Stimulated activated naive CD8-positive, alpha-beta T cell treated with anti-CD3 and anti-CD28 coated beads, Interleukin-15, Interleukin-2, amounts not matched to agents 100 U/mL and 50 U/mL, for 24 hours (primary cell): ENCODE measurements at places on chromosomes 5 and 9.

DNA sequence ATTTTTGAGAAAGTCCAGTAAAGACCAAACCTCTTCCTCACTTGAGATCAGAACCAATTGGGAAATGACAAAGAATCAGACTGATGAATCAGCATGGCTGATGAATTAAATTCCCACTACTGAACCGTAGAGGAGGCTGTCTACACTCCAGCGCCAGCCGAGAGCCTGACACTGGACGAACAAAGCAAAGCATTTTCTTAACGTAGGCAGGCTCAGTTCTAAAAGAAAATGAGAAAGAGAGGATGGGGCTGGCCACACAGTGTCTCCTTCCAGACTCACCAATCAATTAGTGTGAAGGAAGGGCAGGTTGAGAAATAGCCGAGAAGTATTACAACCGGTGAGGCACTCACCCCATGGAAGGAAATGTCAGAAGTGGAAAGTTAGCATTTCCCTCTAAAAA is 49.4 kb downstream of the ITGA1 start:
- no peak for DNase-seq

DNA sequence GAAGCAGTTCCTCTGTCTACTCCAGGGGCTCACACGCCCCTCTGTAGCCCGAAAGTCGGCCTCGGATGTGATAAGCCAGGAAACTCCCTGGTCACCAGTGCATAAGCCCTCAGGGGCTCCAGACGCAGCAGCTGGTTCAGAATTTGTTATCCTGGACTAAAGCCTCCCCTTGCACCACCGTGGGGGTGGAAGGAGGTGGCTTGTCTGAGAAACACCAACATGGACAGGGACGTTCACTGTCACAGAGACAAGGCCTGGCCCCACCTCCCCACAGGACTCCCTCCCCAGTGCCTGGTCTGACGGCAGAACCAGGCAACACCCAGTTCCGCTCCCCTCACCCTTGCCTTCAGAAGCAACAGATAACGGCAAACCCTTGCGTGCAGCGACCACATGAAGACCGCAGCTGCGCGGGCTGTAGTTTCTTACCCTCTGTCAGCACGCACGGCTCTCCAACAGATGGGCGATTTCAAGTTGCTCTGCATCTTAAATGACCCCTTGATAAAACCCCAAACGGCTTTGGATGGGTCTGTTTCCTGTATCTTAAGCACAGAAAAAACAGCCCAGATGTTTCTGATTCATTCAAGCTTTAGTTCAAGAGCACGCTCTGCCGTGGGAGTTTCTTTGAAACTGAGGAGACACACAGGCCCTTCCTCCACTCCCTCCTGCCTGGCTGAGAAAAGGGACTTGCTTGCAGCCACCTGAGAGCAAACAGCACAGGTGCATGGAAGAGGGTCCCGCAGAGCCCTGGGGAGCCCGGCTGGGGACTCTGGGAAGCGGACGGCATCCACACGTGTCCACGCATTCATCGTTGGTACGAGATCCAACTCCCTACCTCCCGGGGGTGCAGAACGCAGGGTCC is 44.7 kb upstream of the NKD2 start:
- peak; percentile 45 for DNase-seq

DNA sequence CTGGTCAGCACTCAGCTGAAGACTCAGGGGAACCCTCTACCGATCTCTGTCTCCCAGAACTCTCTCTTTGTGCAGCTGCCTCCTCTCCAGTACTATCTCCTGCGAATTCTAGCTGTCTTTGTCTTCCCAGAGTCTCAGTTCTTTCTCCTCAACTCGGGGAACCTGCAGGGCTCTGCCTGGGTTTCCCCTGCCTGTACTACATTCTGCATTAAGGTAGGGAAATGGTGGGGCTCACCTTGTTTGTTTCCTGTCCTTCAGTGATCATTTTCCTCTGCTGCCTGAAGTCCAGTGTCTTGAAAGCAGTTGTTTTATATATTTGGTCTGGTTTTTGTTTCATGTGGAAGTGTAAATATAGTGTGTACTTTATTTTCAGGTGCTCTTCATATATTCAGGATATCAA is 43.1 kb upstream of the IGFBPL1 start:
- no peak for DNase-seq

GRCh38 chr5:6190838-6191237 is 187.5 kb downstream of the MED10 start:
- DNase-seq, result no peak

- no peak for DNase-seq
These were observed 482.6 kb downstream of the ZNF608 start for GRCh38 chr5:124263680-124264491.

GRCh38 chr5:133383580-133383939 is 228.8 kb downstream of the FSTL4 start:
- no peak for DNase-seq

GRCh38 chr9:134656334-134657006 is 14.9 kb downstream of the COL5A1 start:
- DNase-seq, result no peak

GRCh38 chr5:145943674-145944121 is 7.3 kb downstream of the SH3RF2 start:
- DNase-seq, result no peak

GRCh38 chr5:74665816-74666215 is 19.2 kb upstream of the HEXB start:
- DNase-seq, result no peak

DNA sequence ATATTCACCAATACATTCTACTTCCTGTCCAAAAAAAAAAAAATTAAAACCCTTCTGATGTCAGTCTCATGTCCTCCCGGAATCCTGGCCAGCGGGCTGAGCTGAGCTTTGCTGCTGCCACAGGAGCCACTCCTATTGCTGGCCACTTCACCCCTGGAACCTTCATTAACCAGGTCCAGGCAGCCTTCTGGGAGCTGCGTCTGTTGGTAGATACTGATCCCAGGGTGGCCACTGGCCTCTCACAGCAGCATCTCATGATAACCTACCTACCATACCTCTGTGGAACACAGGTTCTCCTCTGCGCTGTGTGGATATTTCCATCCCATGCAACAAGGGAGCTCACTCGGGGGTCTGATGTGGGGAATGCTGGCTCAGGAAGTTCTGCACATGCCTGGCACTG is 21.0 kb upstream of the NPM1 start:
- no peak for DNase-seq

GRCh38 chr5:180463916-180464602 is 30.1 kb upstream of the CNOT6 start:
- DNase-seq, result no peak

DNA sequence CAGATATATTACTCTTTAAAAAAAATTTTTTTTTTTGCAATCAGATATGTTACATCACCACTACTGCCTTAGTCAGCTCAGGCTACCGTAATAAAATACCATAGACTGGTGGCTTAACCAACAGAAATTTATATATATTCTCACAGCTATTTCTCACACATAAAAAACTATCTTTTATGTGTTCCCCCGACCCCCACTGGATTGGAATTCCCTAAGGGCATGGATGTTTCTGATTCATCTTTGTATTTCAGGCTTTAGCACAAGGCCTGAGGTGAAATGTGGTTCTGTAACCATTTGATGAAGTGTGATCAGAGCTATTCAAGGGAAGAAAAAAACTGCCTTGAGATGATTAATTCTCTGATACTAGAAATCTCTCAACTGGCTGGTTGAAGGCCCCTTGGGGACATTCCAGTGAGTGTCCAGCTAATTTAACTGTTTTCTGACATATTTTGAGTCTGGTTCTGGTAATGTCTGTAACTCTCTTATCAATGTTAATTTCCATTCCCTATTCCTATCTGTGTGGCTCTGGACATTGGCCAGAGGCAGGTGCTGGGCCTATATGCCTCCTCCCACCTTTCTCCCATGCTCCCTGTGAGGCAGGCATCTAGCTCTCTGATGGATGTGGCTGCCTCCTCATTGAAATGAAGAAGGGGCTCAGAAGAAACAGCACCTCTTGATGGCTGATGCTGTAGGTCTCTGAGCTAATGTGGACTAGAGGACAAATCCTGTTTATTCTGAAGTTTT is 2.5 kb downstream of the CD14 start:
- DNase-seq, result no peak

GRCh38 chr5:80982093-80982492 is 21.9 kb downstream of the RASGRF2 start:
- DNase-seq, result no peak

- DNase-seq, result no peak
These were observed 45.5 kb downstream of the PUM3 start for GRCh38 chr9:2798423-2798822.

DNA sequence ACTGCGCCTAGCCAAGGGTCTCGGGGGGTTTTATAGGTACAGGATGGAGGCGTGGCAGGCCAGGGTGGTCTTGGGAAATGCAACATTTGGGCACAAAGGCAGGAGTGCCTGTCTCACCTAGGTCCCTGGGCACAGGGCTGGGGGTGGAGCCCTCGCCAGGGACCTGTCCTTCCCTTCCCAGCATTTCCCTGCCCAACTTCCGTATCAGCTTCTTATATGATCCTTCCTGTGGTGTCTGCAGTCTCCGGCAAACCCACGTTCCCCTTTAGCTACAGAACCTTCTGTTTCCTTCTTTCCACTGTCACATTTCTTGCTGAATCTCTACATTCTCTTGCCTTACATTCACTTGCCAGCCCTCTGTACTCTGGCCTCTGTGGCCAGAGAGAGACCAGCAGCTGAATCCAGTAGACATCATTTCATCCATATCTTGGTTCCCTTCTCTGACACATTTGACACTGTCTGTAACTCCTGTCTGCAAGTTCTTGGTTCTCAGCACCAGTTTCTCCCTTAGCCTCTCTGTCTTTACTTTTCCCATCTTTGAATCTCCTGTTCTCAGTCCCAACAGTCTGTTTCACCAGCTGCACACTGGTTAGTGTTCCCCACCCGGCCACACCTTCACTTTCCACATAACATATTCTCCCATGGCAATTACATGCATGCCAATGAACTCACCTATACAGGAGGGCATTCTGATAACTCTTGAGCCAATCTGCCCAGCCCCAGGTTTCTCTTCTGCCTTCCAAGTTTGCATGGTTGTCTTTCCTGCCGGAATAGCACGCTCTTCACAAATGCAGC is 134.7 kb upstream of the ZNF608 start:
- no peak for DNase-seq

GRCh38 chr9:96425500-96426169 is 7.5 kb upstream of the ZNF367 start:
- no peak for DNase-seq

DNA sequence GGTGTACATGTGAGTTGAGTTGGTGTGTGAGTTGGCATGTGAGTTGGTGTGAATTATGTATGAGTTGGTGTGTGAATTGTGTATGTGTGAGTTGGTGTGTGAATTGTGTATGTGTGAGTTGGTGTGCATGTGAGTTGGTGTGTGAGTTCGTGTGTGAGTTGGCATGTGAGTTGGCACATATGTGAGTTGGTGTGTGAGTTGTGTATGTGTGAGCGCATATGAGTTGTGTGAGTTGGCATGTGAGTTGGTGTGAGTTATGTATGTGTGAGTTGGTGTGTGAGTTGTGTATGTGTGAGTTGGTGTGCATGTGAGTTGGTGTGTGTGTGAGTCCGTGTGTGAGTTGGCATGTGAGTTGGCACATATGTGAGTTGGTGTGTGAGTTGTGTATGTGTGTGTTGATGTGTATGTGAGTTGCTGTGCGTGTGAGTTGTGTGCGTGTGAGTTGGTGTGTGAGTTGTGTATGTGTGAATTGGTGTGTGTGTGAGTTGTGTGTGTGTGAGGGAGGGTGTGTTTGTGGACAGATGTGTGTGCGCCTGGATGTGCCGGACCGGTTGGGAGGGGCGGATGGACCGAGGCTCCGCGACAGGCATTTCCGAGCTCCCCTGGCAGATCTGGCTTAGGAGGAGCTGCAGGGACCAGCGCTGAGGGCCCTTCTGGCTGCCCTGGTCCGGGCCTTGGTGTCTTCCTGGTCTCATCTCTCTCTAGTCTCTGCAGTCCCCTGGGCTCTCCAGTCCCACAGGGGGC is 162.5 kb upstream of the IER5L start:
- no peak for DNase-seq

DNA sequence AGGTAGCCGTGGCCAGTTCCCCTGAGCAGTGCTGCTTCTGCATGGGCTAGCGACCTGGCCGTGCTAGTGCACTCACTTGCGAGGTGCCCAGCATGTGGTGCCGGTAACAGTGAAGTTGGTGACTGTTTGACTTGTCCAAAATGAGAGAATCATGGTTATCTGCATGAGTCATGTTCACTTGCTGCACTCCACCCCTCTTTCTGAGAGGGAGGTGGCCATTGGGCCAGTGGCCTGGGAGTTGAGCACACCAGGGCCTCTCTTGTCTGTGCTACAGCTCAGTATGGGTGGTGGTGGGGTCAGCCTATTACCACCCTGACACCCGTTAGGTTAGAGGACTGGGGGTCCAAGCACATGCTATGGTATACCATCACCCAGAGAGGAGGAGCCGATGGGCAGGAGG is 55.4 kb upstream of the GARNL3 start:
- DNase-seq, result no peak

- DNase-seq, result no peak
These were observed 145.6 kb upstream of the TNC start for GRCh38 chr9:115263371-115264075.

DNA sequence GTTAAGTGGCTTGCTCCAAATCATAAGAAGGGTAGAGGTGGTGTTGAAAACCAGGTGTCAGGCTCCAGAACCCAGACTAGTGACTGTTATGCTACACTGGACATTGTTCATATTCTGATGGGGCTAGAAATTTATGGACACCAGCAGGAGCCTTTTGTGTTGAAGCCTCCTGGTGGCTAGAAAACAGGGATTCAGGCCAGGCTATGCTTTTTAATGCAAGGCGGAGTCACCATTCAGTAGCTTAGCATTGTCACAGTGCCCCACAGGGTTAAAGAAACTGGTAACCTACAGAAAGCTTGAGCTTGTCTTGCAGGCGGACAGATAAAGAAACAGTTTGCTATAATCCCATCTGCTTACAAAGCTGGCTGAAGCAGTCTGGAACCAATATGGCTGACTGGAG is 23.0 kb upstream of the GOLM1 start:
- DNase-seq, result no peak

DNA sequence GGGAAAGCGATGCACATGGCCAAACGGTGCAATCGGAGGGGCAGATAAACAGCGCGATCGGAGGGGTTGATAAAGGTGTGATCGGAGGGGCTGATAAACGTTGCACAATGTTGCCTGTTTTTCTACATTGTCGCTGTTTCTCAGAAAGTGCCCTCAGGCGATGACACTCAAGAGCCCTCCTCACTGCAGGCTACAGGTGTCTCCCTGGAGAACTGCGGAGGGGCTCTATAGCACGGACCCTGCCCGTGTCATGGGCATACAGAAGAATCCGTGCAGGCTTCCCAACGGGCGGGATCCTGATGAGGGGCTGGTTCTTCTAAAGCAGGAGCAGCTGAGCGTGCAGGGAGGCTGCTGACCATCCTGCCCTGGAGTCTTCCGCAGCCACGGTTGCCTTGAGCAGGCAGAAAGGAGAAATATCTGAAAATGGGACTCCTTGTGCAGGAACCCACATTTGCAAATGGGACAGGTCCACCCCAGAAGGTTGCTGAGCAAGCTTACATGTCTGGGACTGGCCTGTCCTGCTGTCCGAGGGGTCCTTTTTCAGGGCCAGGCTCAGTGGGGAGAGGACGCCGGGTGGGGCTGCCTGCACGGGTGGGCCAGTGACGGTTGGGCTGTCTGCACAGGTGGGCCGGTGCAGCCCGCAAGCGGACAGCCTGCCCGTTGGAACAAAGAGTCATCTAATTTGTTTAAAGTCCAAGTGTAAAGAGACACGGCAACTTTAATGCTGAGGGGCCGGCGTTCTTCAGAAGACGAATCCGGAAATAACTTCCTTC is 25.1 kb upstream of the LPCAT1 start:
- DNase-seq, result no peak
